Left lung (tissue), 14 donors: ENCODE measurements at places on chromosomes 7 and 10.

GRCh38 chr7:127678337-127678736 is 26.3 kb downstream of the SND1 start:
- peak; percentile 41 for DNase-seq

GRCh38 chr7:78185149-78185745 is 386.7 kb downstream of the PHTF2 start:
- DNase-seq, result no peak

DNA sequence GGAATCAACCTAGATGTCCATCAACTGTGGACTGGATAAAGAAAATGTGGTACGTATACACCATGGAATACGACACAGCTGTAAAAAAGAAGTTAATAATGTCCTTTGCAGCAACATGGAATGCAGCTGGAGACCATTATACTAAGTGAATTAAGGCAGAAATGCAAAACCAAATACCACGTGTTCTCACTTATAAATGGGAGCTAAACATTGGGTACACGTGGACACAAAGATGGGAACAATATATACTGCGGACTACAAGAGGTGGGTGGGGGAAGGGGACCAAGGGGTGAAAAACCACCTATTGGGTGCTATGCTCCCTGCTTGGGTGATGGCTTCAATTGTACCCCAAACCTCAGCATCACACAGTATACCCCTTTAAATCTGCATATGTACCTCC is 385.5 kb downstream of the SORCS3 start:
- DNase-seq, result no peak

GRCh38 chr10:88129013-88129412 is 265.6 kb downstream of the PTEN start:
- no peak for DNase-seq

GRCh38 chr7:133602291-133602690 is 349.4 kb downstream of the EXOC4 start:
- DNase-seq, result no peak

GRCh38 chr10:103481974-103482531 is 3.0 kb upstream of the CALHM3 start:
- no peak for DNase-seq

- DNase-seq, result no peak
These were observed 130.3 kb downstream of the DIP2C start for GRCh38 chr10:558891-559766.

DNA sequence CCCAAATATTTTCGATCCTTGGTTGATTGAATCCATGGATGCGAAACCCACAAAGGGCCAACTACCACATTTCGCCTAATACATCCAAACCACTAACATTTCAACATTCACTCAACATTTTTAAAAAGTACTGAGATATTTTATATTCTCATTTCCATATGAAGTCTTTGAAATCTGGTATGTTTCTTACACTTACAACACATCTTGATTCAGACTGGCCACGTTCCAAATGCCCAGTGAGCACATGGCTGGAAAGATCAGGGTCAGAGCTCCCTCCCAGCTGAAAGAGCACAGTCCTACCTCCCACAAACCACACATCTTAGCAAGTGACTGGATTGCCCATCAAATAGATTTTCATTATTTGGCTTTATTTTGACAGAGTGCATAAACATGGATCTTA is 18.9 kb downstream of the NCAPG2 start:
- no peak for DNase-seq
